ENCODE measurements at places on chromosomes 7 and 10.

DNA sequence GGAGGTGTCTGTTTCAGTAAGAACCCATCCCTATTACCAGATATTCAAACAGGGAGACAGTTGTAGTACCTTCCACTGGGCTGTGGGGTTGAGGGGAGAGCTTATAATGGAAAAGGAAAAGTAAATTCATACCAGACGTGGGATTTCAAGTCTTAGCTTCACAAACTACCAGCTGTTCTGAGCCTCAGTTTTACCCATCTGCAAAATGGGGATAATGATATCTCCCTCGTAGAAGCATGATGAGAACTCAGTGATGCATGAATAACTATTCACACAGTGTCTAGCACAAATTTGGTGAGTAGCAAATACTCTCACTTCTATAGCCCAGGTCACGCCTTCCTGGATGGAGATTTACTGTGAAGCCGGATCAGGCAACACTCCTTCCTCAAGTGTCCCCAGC, 29.1 kb upstream of the IKZF1 start:
- no peak for DNase-seq

DNA sequence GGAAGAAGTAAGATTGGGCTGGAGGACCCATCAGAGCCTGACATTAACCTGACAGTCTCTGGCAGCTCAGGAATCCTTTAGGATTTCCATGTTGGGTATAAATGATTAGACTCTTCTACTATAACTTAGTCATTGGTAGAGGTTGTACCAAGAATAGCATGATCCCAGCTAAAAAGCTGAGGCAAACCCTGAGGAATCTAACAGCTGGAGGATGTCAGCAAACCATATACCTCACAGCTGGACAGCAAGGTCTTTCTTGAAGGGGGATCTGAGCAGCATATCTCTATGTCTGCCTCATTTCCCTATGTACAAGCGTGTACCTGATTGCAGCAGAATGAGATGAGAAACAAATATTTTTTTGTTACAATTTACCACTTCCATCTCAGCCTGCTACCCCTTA, 103.2 kb downstream of the NPSR1 start:
- no peak for DNase-seq

DNA sequence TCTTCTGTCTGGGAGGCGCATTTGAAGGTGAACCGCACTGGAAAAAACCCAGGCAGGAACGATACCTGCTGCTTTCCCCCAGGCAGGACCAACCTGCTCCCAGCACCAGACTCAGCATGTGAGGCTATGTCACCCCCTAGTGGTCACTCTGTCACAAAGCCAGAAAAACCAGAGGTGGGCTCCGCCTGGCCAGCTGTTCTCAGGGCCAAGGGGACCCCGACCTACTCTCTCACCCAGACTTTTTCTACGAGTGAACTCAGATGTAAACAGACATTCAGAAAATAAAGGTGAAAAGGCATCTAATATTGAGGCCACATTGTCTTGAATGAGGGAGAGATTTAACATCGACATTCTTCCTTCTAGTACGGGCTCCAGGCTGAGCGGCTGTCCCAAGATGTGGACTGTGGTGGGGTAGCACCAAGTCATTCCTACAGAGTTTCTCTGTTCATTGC, 117.3 kb downstream of the PRKAG2 start:
- DNase-seq: peak; percentile 86

GRCh38 chr10:19826712-19827111, 10.5 kb downstream of the PLXDC2 start:
- DNase-seq: no peak

GRCh38 chr10:95841661-95842498, 65.9 kb upstream of the CC2D2B start:
- DNase-seq: peak; percentile 52

All from iPS-NIHi11 (cell line).